ENCODE measurements at places on chromosomes 16 and 17.

- DNase-seq: no peak
Measured at GRCh38 chr17:4551141-4551540, 4.0 kb downstream of the MYBBP1A start.

DNA sequence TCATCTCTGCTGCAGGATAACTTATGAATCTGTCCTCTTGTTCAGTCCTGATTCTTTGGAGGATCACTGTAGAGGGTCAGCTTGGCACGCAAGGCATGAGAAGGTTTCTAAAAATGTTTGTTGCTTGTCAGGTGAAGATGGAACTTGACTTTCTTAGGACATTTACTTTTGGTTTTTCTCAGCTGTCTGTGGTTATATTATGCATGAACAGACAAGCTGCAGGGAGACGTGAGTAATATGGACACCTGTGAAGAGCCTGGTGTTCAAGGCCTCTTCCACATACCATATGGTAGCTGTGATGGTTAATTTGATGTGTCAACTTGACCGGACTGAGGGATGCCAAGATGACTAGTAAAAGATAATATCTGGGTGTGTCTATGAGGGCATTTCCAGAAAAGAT lies 270.2 kb upstream of the CPHXL start:
- DNase-seq: no peak

- DNase-seq: no peak
Measured at GRCh38 chr17:17102176-17102575, 59.9 kb downstream of the MPRIP start.

DNA sequence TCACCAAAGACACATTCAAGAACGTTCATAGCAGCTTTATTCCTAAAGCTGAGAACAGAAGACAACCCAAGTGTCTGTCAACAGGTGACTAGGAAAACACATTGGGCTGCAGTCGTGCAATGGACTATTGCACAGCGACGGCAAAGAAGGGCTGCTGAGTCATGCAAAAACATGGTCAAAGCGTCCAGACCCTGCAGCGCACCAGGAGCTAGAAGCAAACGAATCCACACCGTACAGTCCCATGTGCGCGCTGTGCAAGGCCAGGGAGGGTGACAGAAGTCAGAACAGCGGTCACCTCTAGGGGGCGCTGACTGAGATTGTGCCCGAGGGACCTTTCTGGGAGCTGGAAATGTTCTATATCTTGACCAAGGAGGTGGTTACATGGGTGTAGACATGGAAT lies 266.4 kb downstream of the MAF start:
- no peak for DNase-seq

DNA sequence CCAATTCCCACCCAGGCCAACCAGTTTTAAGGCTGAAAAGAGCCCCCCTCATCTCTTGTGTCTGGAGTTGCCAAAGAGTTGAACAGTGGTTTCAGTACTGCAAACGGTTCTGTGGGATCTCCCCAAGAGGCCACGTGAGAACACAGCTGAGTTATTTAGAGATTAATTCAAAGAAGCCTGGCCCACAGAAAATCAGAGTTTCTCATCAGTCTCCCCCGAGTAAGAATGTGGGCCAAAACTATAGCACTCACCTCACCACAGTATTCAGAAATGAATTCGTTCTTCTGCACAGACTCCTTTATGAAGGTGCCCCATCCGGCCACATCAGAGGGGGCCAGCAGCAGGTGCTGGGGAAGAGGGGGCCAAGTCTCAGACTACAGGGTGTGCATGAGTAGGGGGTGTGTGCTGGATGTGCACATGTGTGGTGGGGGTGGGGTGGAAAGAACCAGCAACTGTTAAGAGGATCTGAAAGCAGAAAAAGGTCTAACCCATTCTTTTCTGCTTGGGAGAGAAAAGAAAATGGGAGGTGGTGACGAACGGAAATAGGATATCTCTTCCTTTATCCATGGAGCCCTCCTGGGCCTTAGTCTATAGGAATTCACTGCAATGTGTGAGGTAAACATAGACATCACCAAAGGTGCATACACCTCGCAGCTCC lies 22.6 kb downstream of the CNTNAP1 start:
- no peak for DNase-seq

Data from activated CD4-positive, alpha-beta memory T cell treated with anti-CD3 and anti-CD28 coated beads, Interleukin-2, amount 10 ng/mL, durations not matched to agents 7 days and 5 days (primary cell).